ENCODE measurements at places on chromosomes 3 and 15. TPM values are rescaled to one million over a fixed set of nuclear protein-coding genes. Genes with fewer than 3 reads are reported as not detected.
A peak's percentile ranks its signal among the peaks of the same experiment; 100 is the strongest.

DNA sequence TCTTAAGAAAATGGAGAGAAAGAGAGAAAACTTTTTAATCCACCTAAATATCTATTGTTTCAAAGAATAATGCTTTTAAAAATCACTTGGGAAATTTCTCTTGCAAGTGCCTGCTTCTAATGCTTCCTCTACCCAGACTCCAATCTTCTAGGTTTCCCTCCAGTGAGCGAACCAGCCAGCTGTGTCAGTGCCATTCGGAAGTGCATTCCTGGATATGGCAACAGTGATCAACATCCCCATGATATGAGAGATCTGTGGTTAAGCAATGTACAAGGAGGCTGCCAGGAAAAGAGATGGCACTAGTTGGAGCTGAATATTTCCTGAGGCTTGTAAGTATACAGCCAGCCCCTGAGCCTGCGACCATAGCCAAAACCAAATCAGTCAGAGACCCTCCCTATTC, 53.3 kb upstream of the KCNMB2 start:
- peak; percentile 5 for DNase-seq

DNA sequence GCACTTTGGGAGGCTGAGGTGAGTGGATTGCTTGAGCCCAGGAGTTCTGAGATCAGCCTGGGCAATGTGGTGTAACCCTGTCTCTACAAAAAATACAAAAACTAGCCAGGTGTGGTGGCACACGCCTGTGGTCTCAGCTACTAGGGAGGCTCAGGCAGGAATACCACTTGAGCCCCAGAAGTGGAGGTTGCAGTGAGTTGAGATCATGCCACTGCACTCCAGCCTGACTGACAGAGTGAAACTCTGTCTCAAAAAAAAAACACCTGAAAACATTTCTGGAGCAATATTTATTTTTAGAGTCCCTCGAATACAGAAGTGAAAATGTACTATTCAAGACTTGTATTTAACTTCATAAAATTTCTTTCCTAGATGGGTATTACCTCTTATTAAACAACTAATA, 4.6 kb downstream of the SPCS1 start:
- DNase-seq: no peak

DNA sequence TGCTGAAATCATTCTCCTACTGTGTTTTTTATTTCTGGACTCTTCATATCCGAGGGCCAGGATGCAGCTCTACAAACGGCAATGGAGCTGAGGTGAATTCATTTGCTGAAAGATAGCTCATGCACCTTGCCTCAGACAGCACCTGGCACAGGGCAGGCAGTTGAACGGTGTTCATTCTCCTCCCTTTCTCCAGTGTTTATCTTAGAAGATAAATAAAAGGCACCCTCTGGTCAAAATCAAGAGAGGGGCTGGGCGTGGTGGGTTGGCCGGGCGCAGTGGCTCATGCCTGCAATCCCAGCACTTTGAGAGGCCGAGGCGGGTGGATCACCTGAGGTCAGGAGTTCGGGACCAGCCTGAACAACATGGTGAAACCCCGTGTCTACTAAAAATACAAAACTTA, 79.3 kb upstream of the LMOD3 start:
- DNase-seq: no peak

- DNase-seq: no peak
These were observed 106.3 kb downstream of the ETFA start for GRCh38 chr15:76204916-76205460.

DNA sequence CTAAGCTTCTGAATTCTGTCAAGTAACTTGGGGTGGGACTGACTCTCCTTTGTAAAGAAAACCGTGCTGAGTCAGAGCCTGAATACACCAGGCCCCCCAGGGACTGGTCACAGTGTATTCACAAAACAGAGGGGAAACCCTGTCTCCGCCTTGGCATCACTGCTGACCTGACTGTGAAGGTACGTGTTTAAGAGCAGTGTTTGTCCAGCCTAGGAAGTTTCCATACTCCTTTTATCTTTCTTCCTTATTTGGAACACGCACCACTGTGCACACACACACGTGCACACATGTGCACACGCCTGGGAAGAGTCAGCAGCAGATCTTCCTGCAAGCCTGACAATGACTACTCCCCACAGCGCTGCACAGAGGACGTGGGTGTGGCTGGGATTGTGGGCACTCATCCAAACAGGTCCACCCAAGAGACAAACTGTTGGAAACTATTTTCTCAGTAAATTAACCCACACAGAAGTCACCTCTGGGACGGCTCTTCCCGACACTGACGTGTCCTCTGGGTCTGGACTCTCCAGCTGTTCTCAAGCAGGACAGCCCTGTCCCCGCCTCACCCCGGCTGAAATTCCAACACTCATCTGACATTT, 87.7 kb downstream of the ATP10A start:
- DNase-seq: no peak

The IL5RA gene
- 0.80 TPM for polyA plus RNA-seq

The RAB7A gene
- 296 TPM for polyA plus RNA-seq

Data from right renal pelvis (tissue), 4 donors.